ENCODE measurements at places on chromosomes 3 and 15.

DNA sequence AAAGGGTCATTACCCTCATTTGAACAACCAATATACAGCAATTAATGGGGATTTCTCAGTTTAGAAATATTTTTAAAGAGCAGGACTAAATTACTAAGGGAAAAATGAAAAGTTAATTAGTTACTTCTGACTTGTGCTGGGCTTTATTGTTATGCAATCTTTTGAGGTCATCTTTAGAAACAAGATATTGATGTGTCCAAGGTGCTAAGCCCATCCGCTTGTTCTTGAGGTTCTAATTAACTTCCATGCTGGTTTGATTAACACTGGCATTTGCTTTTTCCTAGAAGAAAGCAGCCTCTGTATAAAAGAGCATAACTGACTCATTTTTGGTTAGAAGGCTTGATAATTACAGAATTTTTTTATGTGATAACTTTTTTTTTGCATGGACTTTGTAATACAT is 256.5 kb upstream of the AGTR1 start:
- no peak for DNase-seq
- H3K27me3 ChIP-seq, result no peaks in the 10 kb centered on the region
- no peaks in the 10 kb centered on the region for H3K4me1 ChIP-seq
- no peak overlapping the region for H3K27ac ChIP-seq
- no peak overlapping the region for H3K4me3 ChIP-seq
- no peaks in the 10 kb centered on the region for H3K36me3 ChIP-seq

DNA sequence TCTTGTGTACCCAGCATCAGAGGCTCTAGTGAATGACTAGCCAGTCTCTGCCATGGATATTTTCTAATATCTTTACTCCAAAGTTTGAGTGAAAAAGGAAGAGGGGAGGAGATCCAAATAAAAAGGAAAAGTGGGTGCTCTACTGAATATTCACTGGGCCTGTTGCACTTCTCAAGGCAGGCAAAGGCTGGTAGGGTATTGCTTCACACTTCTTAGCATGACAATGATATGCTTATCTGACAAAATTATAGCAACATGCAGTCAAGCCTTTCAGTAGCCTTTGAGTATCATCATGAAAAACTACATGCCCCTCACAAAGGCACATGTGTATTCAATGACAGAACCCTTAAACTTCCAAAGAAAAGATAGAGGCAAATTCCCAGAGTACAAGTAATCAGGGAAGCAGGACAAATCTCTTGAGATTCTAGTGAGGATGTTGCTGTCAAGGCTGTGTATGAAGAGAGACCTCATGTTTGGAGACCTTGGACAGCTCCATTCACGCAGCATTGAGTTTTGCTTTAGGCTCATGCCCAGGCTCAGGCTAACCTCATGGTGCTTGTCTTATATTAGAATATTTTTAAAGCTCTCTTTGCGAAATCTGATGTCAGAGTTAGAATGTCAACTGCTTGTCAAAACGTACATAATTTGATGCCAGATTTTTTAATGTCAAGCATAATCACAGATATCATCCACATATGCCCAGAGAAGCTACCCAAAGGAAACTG is 506.9 kb downstream of the OCA2 start:
- no peaks in the 10 kb centered on the region for H3K36me3 ChIP-seq
- H3K4me3 ChIP-seq, result no peak overlapping the region
- H3K4me1 ChIP-seq, result no peaks in the 10 kb centered on the region
- no peak for DNase-seq
- no peaks in the 10 kb centered on the region for H3K27me3 ChIP-seq

DNA sequence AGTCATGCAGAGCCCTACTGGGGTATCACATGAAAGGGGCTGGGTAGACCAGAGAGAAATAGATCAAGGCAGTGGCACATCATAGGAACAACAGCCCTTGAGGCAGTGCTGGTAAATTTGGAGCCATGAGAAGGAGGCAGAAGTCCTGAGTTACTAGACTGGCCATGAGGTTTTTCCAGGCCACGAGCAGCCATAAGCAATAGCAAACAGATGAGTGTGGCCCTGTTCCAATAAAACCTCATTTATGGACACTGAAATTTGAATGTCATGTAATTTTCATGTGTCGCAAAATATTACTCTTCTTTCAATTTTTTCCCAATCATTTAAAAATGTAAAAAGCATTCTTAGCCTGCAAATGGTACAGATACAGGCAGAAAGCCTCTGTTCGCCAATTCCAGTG is 28.1 kb upstream of the LRRN1 start:
- H3K4me3 ChIP-seq, result no peak overlapping the region
- no peaks in the 10 kb centered on the region for H3K36me3 ChIP-seq
- DNase-seq, result no peak
- H3K4me1 ChIP-seq, result no peaks in the 10 kb centered on the region
- H3K27me3 ChIP-seq, result no peaks in the 10 kb centered on the region

DNA sequence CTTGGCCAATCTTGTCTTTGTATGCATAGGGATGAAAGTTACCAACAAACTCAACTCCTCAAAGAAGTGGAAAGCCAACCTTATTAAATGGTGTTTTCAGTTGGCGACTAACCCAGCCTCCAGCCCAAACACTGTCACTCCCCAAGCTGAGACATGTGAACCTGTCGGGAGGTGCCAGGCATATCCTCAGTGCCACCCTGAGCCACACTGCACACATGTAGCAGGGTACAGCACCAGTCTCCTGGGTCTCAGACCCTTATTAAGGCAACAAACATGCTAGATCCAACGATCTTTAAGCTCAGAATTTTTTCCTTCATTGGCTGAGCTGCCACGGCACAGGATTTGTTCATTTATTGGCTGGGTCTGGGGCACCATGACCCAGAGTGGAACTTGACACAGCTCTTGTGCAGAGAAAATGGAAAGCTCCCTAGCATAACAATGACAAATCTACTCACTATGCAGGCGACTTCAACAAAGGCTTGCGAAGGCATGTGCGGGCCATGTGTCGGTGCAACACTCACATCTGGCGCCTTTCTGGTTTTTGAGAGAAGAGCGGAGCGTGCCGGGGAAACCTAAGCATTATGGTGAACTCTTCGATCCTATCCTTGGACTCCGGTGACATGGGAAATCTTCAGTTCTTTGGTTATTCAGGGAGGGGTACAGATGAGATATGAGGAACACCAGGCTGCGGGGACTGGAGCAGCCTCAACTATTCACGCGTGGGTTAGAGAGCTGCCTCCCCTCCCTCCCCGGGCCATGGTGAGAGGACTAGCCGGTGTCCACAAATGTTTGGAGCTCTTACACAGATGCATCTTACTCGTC is 190.1 kb downstream of the FAM43A start:
- no peaks in the 10 kb centered on the region for H3K27me3 ChIP-seq
- H3K4me3 ChIP-seq, result no peak overlapping the region
- no peak overlapping the region for H3K27ac ChIP-seq
- DNase-seq, result no peak
- H3K36me3 ChIP-seq, result no peaks in the 10 kb centered on the region

DNA sequence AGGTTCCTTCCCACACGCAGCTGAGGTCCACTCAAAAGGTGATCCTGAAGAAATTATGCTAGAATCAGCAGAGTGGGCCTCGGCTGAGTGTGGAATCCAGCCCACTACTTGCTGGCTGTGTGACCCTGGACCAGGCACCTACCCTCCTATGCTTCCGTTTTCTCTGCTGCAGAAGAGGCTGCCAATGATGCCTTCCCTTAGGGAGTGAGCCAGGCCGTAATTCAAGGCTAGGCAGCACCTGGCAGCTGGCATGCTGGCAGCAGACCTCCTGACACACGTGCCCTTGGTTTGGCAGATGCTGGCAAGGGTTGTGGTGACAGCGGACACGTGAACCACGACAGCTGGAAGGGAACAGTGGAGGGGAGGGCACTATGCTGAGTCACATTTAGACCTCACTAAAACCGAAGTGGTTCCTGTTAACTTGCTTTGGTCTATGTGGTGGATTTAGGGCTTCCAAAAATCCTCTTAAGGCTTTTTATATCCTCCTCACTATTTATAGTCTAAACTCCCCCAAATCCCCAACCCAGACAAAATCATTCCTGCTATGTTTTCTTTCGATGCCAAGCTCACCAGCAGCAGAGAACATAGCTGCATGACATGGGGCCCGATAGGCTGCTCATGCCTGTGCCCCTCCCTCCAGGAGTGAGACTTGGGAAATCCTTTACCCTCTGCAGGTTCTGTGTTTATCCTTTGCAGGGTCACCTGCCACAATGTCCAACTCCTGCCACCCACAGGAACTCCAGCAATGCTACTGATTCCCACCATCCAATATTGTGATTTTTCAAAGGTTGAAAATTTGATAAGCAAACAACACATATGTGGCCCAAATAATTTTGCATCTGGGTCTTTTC is 10.6 kb upstream of the PCSK6 start:
- no peak for DNase-seq
- no peak overlapping the region for H3K4me3 ChIP-seq
- H3K27me3 ChIP-seq, result no peaks in the 10 kb centered on the region
- H3K4me1 ChIP-seq, result peaks cover 4% of the 10 kb centered on the region

DNA sequence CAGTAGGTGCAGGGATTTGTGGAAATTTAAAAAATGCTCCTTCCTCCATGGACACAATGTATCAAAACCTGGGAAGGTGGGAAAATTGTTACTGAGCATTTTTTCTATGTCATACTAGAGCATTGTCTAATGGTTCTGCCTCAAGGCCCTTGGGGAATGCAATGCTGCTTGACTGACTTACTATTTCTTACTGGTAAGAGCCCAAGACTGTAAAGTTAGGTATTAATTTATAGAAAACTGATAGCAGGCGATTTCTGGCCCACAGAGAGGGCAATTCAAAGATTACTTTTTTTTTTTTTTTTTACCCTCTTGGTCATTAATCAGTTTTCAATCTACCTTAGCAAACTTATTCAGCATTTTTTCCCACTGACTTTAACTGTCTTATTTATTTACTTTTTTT is 38.5 kb upstream of the MRPL3 start:
- H3K27ac ChIP-seq, result no peak overlapping the region
- no peaks in the 10 kb centered on the region for H3K27me3 ChIP-seq
- no peak overlapping the region for H3K4me3 ChIP-seq
- H3K36me3 ChIP-seq, result no peaks in the 10 kb centered on the region
- H3K4me1 ChIP-seq, result peaks cover 9% of the 10 kb centered on the region
- DNase-seq, result no peak

DNA sequence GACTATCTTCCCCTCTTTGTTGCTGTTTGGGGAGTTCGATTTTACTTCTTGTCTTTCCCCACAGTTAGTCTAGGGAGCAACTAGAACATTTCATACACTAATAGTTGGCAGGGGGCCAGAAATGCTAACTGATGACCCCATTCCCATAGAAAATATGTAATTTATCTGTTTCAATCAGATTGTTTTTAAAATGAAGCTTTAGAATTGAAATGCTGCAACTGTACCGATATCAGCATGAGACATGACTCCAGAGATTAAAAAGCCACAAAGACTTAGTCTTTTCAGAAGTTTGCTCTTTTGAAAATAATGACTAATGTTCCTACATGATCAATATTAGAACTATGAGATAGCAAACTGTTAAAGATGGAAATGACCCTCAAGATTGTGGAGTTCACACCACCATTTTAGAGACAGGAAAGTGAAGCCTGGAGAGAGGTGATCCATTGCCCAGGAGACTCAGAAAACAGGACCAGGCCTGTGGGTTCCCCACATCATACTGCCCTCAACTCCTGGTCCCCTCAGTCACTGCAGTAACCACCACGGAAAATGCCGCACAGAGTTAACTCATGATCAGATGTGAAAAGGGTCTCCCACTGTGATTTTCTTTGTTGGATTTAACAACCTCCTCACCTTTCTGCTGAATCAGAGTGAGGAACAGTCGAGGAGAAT is 130.3 kb downstream of the CHDH start:
- no peaks in the 10 kb centered on the region for H3K27me3 ChIP-seq
- H3K36me3 ChIP-seq, result no peaks in the 10 kb centered on the region
- DNase-seq, result no peak
- no peak overlapping the region for H3K27ac ChIP-seq
- no peaks in the 10 kb centered on the region for H3K4me1 ChIP-seq

DNA sequence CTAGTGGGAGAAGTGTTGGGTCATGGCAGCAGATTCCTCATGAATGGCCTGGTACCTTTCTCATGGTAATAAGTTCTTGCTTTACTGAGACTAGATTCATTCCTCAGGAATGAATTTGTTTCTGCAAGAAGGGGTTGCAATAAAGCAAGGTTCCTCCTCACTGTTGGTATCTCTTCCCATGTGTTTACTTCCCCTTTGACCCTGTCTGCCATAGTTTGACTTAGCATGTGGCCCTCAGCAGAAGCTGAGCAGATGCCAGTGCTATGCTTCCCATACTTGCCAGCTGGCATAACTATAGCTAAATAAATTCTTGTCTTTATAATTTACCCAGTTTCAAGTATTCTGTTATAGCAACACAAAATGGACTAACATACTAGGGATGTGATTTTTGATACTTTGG is 163.6 kb upstream of the COL8A1 start:
- no peaks in the 10 kb centered on the region for H3K36me3 ChIP-seq
- DNase-seq, result no peak
- no peak overlapping the region for H3K4me3 ChIP-seq

DNA sequence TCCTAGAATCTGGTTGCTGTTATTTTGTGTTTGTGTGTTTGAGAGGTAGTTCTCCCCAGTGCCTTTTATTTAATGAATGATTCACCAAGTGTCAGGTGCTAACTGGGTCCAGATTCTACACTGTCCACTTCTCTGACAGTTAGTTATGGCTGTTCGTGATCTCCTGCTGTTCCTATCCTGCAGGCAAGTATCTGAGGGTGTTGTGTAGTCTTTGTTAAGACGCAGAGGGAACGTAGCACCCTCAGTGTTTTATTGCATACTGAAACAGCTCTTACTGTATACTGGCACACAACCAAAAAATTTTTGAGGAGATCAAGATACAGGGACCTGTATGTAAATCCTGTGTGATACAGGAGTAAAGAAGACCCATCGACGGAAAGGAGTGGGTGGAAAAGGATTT is 1271.3 kb downstream of the ROBO1 start:
- no peaks in the 10 kb centered on the region for H3K27me3 ChIP-seq
- DNase-seq, result no peak
- H3K4me3 ChIP-seq, result no peak overlapping the region

DNA sequence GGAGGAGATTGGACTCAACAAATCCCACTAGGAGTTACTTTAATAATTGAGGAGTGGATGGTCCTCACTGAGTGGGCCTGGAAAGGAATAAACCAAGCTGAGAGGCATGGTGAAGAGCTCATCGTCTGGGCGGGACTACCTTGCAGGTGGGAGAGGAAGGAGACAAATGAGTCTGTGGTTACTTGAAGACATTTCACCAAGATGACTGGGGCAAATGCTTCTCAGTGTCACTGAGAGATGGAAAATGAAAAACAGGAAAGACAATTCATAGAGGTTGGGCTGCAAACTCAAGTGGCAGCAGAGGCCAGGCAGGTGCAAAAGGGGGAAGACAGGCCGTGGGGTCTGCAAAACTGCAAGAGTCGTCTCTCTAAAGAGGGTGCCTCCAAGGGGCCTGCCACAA is 1.5 kb upstream of the ARHGAP31 start:
- peaks cover 25% of the 10 kb centered on the region for H3K4me1 ChIP-seq
- no peak for DNase-seq
- H3K27me3 ChIP-seq, result peaks cover 6% of the 10 kb centered on the region
- H3K27ac ChIP-seq, result no peak overlapping the region
- H3K4me3 ChIP-seq, result no peak overlapping the region
- H3K36me3 ChIP-seq, result no peaks in the 10 kb centered on the region

All from Karpas-422 (cell line).